Brain microvascular endothelial cell (primary cell): ENCODE measurements at places on chromosomes 1 and 21.
A peak's percentile ranks its signal among the peaks of the same experiment; 100 is the strongest.

DNA sequence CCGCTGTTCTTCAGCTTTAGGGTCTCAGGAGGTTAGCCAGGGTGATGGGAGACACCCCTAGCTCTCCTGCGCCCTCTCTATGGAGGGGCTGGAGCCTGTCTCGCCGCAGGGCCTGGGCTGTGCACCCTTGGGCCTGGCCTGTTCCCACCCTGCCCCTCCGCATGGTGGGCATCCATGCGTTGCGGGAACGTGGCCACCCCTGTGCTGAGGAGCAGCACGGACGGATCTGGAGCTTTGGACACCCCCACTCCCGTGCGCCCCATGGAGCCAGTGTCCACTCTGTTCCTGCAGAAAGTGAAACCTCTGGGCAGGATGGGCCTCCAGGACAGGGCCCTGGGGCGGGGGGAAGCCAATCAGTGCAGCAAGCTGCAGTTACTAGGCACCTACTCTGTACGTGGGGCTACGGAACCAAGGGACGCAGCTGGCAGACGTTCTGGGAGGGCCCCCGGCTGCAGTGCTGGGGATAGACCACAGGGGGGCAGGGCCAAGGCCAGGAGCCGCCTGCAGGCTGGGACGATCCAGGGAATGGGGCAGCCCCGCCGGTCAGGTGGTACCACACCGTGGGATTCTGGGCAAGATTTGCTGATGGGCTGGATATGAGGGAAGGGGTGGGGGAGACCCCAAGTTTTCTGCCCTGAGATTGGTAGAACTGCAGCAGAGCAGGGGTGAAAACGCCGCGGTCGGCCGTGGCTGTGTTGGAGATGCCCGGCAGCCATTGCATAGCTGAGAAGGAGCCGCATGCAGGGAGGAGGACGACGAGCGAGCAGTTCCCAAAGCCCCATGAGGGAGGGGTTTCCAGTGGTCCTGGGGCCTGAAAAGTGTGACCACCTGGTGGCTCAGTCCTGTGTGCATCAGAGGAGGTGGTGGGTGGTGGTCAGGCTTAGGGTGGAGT lies 43.3 kb downstream of the TP73 start:
- DNase-seq = peak; percentile 23

DNA sequence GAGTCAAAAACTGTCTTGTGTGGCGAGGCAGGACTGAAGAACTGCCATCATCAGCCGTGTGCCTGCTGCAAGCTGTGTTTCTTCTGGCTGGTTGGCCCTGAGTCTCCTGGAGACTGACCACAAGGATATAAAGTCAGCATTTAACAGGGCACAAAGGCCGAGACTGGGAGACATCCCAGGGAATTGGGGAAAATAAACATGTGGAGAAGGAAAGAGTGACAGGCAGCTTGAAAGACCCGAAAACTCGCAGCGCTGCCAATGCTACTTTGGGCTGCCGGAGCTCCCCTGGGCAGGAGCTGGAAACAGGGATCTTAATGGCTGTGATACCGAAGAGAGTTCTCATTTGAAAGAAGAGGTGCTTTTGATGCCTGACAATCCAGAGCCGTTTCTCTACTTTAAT lies 125.3 kb upstream of the HMGB4 start:
- DNase-seq = no peak

DNA sequence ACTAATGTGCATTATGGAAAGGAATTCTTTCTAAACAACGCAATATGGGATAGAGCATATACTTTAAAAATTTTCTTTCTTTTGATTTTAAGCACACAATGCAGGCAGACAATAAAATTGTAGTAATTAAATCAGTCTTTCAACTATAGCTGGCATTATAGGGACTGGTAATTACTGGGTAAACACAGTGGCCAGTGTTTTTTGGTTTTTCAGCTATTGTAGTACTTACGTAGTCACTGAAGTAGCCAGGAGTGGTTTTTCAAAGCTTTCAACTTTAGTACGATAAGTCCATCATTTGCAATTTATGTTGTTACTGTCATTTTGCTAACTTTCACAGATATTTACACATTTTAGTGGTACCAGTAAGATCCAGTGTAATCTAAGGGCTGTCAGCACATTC lies 50.6 kb downstream of the RAB3GAP2 start:
- DNase-seq = no peak

DNA sequence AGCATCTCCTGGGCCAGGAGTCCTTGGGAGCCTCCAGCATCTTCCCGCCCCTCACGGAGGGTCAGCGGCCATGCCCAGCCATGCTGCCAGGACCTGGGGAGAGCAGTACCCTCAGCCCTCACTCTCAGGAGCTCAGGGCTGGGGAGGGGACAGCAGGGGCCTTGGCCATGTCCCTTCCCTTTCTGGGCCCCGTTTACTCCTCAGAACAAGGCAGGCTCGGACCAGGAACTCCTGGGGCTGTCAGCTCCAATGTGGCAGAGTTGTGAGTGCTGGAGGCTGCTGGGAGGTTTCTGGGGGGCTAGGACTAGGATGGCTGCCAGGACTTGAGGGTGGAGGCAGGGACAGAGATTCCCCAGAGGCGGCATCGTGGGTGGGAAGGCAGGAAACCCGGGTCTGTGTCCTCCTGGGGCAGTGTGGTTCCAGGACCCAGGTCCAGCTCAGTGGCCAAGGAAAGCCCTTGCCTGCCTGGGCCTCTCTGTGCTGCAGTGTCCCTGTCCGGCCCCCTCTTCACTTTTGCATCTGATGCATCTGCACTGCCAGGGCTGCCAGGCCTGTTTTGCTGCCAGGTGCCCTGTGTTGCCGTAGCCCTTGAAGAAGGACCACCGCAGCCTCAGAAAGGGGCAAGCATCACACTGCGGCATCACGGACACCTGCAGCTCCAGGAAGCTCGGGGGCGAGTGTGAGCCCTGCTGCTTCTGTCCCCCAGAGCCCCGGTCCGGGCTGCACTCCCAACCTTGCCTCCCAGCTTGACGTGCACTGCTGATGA lies 223.9 kb downstream of the CAMTA1 start:
- DNase-seq = no peak

DNA sequence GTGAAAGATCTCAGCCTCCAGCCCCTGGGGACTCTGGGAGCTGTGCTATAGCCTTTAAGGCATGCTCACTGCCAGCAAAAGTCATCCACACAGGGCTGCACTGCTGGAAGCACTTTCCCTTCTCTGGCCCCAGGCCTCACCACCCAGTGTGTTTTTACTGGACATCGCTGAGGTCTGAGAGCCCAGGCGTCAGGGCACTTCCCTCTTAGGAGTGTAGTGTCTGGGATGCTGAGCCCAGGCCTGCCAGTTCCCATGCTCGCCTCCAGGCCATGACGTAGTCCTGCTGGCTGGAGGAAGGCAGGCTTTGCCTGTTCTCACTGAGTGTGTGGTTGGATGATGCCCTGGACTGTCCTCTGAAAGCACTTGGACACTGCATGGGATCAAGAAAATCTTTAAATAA lies 101.2 kb downstream of the GDAP2 start:
- peak; percentile 81 for DNase-seq

GRCh38 chr1:50098591-50099021 lies 10.1 kb upstream of the ELAVL4 start:
- no peak for DNase-seq

DNA sequence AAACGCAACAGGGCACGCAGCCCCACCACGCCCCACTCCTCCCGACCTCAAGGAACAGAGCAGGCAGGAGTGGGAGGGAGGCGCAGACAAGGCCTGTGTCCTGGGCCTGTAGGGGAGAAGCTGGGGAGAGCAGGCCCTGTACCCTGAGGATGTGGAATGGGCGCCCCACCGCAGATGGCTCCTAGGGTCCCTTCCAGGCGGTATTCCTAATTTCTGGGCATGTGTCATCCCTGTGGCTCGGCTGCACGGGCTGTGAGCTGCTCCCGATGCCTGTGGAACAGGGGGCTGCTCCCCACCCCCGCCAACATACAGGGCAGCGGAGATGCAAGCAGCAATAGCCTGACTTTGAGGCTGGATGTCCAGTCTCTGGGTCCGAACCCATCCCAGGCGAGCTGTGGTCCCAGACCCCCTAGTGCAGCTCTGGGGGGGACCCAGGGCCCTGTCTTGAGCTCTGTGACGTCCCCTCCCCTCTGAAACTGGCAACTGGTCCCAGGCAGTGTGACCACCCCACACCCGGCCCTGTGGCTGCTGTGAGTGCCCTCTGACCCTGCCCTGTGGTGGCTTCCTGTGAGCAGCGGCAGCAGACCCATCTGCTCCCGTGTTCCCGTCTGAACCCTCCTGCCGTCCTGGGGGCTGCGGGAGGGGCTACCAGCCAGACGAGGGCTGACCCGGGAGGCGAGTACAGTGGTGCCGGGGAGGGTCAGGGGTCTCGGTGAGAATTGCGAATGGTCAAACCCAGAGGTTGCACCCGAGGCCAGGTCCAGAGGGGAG lies 13.9 kb upstream of the COL6A2 start:
- DNase-seq = no peak

DNA sequence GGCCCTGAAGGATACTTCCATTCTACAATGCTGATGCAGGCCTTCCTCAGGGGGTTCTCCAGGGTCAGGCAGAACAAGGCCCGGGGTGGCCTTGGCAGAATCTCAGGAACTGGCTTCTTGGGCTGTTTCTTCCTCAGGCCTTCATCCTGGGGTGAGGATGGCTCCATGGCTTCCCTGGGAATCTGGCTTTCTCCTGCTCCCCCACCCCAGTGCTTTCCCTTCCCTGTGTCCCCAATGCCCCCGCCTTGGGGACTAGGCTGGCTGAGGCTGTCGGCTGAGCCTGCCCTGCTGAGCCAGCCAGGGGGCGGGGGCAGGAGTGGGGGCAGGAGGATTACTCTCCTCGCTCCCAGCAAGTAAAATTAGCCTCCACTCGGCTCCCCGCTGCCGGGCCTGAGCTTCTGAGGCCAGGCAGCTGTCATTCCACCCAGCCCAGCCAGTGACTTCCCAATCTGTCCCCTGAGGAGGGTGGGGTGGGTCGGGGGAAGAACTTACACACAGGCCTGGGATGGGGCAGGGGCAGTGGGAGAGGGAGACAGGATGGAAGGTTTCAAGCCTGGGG lies at the start of gene CACNA1S:
Gene CACNA1S (minus strand): TSS at position 254 of the 559 bp plus-strand sequence. CDS start 87 bp downstream, at position 167.
- no peak for DNase-seq

GRCh38 chr1:108140177-108140576 lies 60.0 kb downstream of the SLC25A24 start:
- no peak for DNase-seq

- peak; percentile 28 for DNase-seq
Measured at GRCh38 chr1:151579436-151580225, 32.2 kb upstream of the SNX27 start.

- DNase-seq = peak; percentile 67
Measured at GRCh38 chr1:59360170-59360569, 63.3 kb downstream of the FGGY start.

- no peak for DNase-seq
Measured at GRCh38 chr1:214303141-214303930, 22.4 kb downstream of the SMYD2 start.

GRCh38 chr1:1833456-1833855 lies 55.2 kb upstream of the NADK start:
- DNase-seq = no peak

DNA sequence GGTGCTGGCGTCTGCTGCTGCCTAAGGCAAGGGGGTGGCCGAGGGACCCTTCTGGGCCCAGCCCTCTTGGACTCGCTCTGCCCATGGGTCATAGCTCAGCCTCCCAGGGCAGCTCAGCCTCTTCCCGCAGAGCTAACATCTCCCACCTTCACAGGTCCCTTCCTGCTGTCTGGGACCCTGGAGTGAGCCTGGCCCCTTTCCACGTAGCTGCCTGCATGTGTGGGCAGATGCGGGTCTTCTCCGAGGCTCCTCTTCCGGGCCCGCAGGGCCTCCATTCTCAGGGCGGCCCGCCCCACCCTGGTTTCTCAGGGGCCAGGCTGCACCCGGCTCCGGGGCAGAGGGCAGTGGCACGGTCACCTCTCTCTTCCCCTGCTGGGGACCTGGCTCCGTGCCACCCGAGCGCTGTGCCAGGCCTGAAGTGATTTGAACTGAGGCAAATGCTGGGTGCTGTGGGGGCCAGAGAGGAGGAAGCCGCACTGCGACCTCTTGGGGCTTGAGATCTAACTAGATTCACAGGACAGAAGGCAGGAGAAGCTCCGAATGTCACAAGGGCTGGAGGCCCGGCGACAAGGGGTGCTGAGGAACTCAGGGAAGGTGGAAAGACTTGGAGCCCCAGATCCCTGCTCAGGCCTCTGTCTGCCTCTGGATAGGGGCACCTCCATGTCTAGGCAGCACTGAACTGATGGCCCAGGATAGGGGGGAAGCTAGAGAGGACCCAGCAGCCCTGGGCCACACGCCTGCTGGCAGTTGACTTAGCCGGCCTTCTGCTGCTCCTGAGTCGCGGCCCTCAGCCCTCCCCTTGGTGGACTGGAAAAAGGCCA lies 40.7 kb downstream of the COQ8A start:
- DNase-seq = no peak

- DNase-seq = no peak
Measured at GRCh38 chr1:12630946-12631530, 12.8 kb upstream of the AADACL4 start.

DNA sequence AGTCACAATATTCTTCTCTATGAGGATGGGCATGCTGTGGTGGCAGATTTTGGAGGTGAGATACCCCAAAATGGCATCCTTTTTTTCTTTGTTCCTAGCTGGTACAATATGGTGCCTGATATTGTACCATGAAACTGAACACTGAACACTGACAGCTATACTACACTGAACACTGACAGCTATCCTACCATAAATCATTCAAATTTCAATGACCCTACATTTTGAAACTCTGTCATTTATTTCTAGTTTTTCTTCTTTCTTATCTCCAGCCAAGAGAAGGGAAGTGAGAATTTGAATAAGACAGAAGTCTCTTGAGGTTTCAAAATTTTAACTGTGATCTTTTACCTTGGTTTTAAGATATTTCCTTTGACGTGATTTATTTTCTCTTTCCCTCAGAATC lies 76.3 kb downstream of the LRRC53 start:
- no peak for DNase-seq

DNA sequence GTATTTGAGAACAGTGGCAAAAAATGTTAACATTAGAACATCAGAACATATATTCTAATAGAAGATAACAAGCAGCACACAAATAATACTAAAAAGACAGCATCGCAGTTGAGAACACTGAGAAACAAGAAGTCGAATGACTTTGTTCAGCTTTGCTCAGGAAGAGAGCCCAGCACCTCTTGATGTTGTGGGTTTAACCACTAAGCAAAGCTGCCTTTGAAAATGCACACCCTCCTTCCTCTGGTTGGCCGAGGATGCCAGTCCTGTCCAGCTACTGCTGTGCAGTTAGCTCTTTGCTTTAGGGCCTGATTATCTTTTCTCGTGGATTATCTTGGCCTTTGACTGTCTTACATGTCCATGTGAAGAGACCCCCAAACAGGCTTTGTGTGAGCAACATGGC lies 60.5 kb downstream of the SPATA46 start:
- no peak for DNase-seq

- DNase-seq = no peak
Measured at GRCh38 chr1:228983661-228984060, 248.4 kb downstream of the RHOU start.
